ENCODE measurements at places on chromosomes 1 and 21.

GRCh38 chr1:157170677-157171515 lies 32.7 kb upstream of the ETV3 start:
- no peak for DNase-seq

- DNase-seq: no peak
These were observed 4.3 kb upstream of the SPATC1L start for GRCh38 chr21:46188226-46189212.

- DNase-seq: no peak
These were observed 117.2 kb upstream of the KCNJ15 start for GRCh38 chr21:38139380-38140168.

GRCh38 chr1:21801100-21801499 lies 11.0 kb upstream of the LDLRAD2 start:
- DNase-seq: no peak

DNA sequence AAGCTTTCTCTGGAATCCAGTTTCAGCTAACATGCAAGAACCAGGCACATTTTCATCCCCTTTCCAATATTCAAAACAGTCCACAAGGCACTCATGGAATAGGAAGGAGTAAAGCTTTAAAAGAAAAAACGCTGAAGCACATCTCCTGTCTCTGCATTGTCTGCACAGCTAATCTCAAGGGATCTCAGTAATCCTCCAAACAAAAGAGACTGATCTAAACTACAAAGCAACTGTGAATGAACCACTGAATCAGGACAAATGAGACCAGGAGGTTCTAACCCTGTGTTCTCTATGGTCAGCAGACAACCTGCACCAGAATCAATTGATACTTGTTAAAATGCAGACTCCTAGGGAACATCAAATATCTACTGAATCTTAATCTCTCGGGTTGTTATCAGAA lies 399.0 kb downstream of the HHAT start:
- DNase-seq: no peak

GRCh38 chr1:201726700-201727099 lies 102.3 kb upstream of the IPO9 start:
- DNase-seq: no peak

GRCh38 chr1:94327001-94327690 lies 89.8 kb upstream of the ARHGAP29 start:
- DNase-seq: no peak

DNA sequence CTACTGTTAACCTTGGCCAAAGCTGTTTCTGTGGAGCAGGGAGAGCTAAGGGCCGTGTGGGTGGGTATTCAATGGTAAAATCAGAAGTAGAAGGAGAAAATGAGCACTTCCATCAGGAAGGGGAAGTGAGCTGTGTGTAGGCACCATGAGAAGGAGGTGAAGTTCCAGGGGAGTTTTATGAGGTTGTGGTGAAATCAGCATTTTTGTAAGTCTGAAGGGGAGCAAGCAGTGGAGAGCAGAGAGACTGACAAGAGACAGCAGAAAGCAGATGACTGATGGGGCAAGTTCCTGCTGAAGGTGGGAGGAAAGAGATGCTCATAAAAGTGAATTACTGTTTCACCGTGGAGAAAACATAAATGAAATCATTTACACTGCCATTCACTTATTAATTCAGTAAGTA lies 2.7 kb upstream of the GPR88 start:
- no peak for DNase-seq

- no peak for DNase-seq
These were observed 10.7 kb downstream of the RGS18 start for GRCh38 chr1:192168964-192169363.

- no peak for DNase-seq
These were observed 86.1 kb upstream of the KCNK1 start for GRCh38 chr1:233527818-233528217.

DNA sequence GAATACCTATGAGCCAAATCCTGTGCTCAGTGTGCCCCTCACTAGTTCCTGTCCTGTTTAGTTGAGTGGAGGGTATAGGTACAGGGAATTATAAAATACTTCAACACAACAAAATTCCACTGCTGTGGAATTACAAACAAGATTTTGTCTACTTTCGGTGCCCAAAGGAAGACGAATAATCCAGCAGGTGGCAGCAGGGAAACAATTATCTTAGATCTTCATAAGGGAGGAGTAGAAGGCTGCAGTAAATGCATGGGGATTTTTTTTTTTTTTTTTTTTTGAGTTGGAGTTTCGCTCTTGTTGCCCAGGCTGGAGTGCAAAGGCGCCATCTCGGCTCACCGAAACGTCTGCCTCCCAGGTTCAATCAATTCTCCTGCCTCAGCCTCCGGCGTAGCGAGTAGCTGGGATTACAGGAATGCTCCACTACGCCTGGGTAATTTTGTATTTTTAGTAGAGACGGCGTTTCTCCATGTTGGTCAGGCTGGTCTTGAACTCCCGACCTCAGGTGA lies 2.0 kb upstream of the PIP5K1A start:
- DNase-seq: no peak

- DNase-seq: no peak
These were observed 905.7 kb downstream of the LTN1 start for GRCh38 chr21:28086861-28087581.

DNA sequence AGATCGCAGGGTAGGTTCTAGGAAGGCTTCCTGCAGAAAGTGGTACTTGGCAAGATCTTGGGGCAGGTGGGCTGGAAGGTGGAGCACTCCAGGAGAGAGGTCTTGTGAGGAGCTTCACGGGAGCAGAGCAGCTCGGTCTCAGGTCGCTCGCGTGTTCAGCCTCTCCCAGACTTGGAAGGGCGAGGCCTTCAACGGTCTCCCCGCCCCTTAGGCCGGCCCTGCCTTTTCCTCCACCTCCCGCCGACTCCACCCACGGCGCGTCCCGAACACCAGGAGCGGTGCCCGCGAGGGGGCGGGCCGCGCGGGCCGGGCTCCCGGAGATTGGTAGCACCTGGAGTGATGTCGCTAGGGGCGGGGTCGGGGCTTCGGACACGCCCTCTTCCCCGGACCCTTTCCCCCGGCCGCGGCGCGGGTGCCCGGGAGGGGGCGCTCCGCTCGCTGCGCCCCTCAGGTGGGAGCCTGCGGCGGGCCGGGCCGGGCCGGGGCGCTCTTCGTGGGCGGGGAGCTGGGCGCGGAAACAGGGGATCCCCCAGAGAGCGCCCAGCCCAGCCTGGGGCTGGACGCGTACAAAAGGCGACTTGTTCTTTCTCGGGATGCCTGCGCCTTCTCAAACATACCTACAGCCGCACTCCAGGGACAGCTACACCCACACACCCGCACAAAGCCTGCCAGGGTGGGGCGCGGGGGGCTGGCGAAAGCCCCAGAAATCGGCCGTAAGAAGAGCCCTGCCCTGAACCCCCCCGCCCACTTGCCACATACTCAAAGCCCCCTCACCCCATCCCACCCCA lies 35.5 kb downstream of the AHDC1 start:
- peak; percentile 82 for DNase-seq

DNA sequence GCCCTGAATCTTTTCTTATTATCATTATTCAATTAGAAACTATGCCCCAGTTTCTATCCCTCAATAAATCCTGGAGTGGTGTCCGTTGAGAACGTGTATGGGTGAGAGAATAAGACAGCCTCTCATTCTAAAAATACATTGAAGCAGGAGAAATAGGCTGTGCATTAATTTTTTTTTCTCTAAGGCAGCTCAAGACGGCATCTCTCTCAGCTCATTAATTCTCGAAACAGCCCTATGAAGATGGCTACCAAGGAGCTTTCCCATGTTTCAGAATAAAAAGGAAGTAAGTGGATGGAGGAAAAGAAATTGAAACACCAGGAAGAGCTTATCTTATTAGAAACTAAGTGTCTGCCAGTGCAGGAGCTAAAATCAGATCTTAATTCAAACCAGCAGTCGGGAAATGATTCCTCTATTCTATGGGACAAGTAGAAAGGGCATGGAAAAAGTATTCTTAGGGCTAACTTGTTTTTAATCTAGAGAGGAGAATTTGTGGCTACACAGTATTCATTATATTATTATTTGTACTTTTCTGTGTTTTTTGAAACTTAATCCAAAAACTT lies 347.1 kb upstream of the PLD5 start:
- no peak for DNase-seq

- peak; percentile 41 for DNase-seq
These were observed 3.2 kb upstream of the THEMIS2 start for GRCh38 chr1:27868932-27869718.

- DNase-seq: no peak
These were observed 5.7 kb downstream of the TGFB2 start for GRCh38 chr1:218350801-218351266.

DNA sequence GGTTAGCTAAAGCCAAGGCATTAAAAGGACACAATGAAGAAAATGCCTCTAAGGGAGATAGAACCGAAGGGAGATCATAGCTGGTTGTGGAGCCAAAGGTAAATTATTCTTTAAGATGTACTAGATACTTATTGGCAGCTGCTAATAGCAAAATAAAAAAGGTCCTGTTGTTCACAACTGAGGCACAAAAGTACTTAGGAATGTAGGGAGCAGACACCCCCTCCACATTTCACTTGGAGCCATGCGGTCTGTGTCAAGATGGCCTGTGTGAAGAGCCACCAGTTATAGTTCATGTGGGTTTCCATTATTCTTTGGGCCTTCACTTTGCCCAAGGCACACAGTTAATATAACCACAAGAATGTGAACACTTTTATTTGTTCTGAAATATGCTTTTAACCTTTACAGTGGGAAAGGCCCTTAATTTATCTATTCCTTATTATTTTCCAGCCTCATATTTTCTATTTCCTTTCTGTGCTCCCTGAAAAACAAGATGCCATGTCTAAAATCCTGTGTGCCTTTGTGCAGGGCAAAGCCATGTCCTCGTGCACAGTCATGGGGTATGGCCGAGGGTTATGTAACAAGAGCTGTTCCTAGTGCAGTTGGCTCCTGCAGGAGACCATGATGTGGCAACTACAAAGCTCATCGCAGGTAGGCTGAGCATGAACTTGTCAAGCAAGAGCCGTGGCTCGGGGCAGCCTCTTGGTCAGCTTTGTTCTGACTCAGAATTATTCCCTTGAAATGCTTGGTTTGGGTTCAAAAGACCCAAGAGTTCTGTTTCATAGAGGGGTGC lies 16.2 kb upstream of the WDR26 start:
- no peak for DNase-seq

- no peak for DNase-seq
These were observed 2.0 kb upstream of the NCMAP start for GRCh38 chr1:24553931-24554330.

GRCh38 chr1:200625381-200625824 lies 4.9 kb upstream of the KIF14 start:
- no peak for DNase-seq

DNA sequence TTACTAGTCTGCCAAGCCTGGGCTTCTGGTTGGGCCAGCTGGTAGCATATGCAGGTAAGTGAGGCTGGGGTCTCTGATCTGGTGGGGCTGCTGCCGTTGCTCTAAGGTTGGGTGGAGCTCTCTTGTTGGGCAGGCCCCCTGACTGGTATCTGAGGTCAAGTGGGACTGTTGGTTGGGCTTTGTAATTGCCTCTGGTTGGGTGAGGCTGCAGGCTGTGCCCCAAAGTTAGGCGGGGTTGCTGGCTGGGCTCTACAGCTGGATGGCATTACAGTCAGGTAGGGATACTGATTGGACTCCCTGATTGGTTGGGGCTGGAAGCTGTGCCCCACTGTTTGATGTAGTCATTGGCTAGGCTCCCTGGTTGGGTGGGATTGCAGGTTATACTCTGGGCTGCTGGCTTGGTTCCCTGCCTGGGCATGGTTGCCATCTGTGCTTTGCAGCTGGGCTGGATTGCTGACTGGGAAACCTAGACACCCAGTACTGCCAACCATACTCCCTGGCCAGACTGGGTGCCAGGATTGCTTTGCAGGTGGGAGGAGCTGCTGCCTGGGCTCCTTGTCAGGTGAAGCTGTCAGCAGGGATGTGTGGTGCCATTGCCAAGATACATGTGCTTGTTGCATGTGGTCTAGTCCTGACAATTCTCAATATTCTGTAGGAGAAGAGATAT lies 130.5 kb downstream of the RABGAP1L start:
- no peak for DNase-seq

GRCh38 chr1:168380945-168381344 lies 100.3 kb downstream of the TBX19 start:
- DNase-seq: no peak
